ENCODE measurements at places on chromosomes 11 and 22.

- DNase-seq, result no peak
Measured at GRCh38 chr11:111066846-111067245, 178.7 kb upstream of the POU2AF2 start.

DNA sequence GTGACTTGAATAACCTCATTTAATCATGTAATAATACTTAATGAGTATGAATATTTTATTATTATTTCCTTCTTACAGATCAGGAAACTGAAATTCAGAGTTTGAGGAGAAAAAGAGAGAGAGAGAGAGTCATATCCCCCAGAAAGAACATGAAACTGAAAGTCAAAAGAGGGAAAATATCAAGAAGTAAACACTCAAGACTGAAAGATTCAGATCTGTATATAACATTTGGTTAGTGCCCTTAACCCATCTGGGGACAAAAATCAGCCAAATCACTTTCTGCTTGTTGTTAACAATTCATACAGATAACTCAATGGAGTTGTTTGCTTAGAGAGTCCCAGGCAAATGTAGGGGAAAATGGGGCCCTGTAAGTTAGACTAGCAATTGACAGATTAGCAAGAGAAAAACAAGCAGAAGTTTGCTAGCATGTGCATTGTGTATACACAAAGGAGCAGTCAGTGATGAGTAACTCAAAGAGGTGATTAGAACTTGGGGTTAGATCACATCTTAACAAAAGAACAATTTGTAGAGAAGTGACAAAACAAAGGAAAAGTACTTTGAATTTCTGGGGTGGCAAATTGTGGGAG is 25.9 kb upstream of the MMP13 start:
- DNase-seq, result no peak

- no peak for DNase-seq
Measured at GRCh38 chr22:49113758-49114157, 713.9 kb downstream of the BRD1 start.

DNA sequence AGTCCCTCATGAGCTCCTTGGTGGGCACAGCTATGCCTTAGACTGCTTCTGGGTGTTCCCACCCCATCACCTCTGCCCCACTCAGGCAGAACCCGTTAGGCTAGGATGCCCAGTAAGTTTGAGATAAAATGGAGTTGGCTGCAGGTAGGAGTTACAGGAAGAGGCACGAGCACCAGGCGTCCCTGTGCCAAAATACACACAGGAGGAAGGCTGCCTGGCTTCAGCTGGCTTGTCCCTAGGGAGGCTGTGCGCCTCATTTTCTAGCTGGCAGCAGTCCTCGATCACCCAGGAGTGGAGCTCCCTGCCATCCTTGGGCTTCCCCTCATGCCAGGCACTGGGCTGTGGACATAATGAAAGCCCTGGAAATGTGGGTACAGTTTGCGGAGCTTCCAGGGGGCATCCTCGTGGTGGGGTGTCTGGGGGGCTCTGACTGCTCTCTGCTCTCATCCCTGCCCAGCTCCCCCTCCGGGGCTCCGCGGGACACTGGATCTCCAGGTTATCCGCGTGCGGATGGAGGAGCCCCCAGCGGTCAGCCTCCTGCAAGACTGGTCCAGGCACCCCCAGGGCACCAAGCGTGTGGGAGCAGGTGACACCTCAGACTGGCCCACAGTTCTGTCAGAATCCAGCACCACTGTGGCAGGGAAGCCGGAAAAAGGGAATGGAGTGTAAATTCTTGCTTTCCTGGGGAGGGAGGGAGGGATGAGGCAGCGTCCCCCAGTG is 12.3 kb upstream of the MARK2 start:
- DNase-seq, result no peak

DNA sequence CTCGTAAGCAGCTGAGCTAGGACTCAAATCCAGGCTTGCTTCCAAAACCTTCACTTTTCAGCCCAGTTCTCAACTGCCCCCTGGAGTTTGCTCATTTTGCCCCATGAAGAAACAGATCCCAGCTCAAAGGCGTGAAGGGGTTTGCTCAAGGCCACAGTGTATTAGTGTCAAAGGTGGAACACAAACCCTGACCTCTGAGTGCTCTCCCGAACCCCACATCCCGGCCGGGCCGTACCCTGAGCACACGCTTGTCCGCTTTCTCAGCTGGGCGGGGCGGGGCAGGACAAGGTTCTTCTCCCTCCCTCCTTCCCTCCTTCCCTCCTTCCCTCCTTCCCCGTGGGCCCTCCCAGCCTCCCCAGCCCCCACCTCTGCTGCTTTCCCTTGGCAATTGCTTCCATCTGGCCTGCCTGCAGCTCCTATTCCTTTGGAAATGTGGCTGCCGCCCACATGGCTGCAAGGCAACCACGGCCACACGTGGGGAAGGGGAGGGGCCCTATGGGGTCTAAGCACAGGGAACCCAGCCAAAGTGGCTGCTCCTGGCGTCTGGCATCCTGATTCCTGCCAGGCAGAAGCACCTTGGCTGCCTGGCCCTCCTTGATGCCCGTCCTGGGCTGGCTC is 4.1 kb downstream of the ST3GAL4 start:
- DNase-seq, result no peak

All from BJ (cell line).